Urothelium cell line (cell line): ENCODE measurements at places on chromosomes 7 and 10.
A peak's percentile ranks its signal among the peaks of the same experiment; 100 is the strongest.

DNA sequence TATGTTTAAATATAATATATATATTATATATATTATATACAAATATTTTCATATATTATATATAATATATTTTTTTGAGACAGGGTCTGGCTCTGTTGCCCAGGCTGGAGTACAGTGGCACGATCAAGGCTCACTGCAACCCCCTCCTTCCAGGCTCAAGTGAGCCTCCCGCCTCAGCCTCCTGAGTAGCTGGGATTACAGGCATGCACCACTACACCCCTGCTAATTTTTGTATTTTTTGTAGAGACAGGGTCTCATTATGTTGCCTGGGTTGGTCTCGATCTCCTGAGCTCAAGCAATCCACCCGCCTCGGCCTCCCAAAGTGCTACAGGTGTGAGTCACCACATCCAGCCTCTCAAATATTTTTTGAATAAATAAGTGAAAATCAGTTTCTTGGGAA lies 215.5 kb downstream of the GATA3 start:
- no peak for DNase-seq

GRCh38 chr7:24866004-24866615 lies 108.8 kb upstream of the GSDME start:
- DNase-seq: no peak

- DNase-seq: peak; percentile 58
Observed at GRCh38 chr7:128041203-128041602, 10.0 kb upstream of the LRRC4 start.

GRCh38 chr7:2639695-2640481 lies 8.1 kb downstream of the TTYH3 start:
- no peak for DNase-seq

- peak; percentile 20 for DNase-seq
Observed at GRCh38 chr10:84743483-84743882, 415.1 kb downstream of the CCSER2 start.

DNA sequence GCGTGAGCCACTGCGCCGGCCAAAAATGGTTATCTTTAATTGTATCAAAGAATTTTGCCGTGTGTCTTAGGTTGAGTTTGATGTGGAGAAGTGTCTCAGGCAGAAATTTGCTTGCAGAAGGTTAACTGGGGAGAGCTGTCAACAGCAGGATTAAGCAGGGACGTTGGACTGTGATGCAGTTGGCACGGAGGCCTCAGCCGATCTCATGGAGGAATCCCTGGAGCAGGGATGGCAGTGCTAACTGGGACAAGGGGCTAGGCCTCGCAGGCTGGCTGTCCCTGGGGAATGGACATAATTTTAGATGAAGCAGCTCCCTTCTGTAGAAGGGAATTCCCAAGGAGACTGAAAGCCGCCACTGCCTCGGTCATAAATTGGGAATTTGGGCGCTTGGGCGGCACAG lies 12.3 kb upstream of the KIF5B start:
- no peak for DNase-seq

DNA sequence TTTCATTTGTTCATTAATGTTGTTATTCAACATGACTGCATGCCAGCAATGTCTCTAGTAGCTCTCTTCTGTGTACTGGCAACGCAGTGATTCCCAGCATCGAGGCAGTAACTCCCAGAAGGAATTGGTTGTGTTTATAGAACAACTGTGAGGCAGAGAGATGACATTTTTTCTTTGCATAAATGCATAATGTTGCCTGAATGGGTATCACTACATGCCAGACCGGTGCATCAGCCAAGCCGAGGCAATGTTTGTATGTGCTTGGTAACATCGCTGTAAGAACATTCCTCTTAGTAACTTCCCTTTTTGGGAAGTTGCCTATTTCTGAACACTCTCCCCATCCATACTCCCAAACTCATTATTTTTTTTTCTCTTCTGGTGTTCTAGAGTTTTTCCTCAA lies 182.9 kb downstream of the HTR7 start:
- DNase-seq: peak; percentile 10

DNA sequence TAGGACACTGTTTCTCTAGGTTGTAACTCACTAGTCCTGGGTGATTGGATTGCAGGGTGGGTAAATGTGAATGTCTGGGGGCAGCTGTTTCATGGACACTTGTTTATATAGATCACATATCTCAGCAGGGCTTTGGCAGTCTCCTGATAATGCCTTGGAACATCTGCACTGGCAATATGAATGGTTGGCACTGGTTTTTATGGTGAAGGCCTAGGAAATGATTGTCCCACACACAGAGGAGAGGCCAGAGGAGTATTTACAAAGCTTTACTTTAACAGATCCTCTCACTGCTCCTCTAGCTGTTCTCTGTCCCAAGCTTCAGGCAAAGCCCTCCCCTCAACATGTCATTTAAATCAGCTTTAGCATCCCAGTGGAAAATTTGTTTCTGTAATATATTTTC lies 171.3 kb upstream of the STEAP4 start:
- DNase-seq: no peak

GRCh38 chr10:103685880-103686669 lies 169.3 kb downstream of the SH3PXD2A start:
- peak; percentile 85 for DNase-seq

GRCh38 chr7:44374007-44374763 lies 48.8 kb upstream of the CAMK2B start:
- DNase-seq: no peak

DNA sequence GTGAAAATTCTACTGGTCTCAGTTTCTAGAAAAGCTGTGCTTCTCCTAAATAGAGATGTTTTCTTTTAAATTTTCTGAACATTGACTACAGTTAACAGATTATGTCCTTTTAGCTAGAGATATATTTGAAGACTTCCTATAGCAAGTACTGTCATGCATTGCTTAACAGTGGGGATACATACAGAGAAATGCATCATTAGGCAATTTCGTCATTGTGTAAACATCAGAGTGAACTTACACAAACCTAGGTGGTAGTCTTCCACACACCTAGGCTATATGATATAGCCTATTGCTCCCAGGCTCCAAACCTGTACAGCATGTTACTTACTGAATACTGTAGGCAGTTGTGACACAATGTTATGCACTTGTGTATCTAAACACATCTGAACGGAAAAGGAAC lies 28.5 kb downstream of the PIK3CG start:
- DNase-seq: no peak

- DNase-seq: no peak
Observed at GRCh38 chr7:137886746-137887145, 40.0 kb upstream of the DGKI start.

DNA sequence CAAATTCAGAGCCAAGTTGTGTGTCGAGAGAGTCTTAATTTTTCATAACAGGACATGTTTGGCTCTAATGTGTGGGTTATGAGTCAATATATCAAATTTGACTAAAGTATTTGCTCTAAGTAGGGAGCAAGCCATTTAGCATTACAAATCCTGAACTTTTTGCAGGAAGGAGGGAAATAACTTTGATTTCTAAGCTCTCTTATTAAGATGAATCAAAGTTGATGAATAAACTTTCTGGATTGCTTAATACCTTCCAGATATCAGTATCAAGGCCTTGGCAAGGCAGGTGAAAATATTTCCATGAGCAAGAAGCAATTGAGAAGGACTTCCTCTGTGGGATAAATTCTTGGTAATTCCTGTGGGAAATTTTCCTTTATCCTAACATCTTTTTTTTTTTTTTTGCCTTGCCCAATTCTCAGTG lies 258.8 kb downstream of the AHR start:
- no peak for DNase-seq
